ENCODE measurements at places on chromosomes 5 and 9.

DNA sequence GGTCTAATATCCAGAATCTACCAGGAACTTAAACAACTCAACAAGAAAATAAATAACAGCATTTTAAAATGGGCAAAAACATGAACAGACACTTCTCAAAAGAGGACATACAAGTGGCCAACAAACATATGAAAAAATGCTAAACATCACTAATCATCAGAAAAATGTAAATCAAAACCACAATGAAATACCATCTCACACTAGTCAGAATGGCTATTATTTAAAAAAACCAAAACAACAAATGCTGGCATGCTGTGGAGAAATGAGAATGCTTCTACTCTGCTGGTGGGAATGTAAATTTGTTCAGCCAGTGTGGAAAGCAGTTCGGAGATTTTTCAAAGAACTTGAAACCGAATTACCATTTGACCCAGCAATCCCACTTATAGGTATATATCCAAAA is 63.1 kb downstream of the ADAMTS6 start:
- DNase-seq: peak; percentile 70

DNA sequence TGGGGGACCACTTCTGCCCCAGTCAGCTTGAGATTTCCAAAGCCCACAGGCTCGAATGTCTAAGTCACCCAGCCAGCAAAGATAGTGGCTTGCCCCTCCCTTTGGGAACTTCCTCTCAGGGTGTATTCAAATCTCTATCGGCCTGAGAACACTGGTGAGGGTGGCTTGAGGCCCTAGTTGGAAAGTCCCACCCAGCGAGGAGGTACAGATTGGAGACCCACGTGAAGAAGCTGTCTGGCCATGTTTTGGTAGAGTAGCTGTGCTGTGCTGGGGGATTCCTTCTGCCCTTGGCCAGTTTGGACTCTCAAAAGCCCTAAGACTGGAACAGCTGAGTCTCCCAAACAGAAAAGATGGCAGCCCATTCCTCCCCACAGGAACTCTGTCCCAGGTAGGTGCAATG is 172.7 kb upstream of the RIOK2 start:
- no peak for DNase-seq

DNA sequence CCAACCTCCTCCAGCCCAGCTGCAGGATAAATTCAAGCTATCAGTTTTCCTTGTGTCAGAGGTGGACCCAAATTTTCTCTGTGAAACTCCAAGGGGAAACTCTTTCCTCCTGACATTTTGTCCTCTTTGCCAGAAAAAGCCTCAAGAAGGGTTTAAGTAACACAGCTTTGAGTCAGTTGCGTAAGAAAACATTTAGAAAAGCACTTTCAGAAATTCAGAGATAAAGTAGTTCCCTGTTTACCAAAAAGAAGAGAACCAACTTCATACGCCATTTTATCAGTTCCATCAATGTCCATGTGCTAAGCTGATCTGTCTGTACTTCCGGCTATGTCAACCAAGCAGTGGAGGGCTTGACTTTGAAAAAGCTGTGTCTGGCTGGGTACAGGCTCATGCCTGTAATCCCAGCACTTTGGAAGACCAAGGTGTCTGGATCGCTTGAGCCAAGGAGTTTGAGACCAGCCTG is 19.9 kb upstream of the SUSD1 start:
- peak; percentile 42 for DNase-seq

GRCh38 chr5:157689942-157690689 is 18.8 kb downstream of the C5orf52 start:
- no peak for DNase-seq

DNA sequence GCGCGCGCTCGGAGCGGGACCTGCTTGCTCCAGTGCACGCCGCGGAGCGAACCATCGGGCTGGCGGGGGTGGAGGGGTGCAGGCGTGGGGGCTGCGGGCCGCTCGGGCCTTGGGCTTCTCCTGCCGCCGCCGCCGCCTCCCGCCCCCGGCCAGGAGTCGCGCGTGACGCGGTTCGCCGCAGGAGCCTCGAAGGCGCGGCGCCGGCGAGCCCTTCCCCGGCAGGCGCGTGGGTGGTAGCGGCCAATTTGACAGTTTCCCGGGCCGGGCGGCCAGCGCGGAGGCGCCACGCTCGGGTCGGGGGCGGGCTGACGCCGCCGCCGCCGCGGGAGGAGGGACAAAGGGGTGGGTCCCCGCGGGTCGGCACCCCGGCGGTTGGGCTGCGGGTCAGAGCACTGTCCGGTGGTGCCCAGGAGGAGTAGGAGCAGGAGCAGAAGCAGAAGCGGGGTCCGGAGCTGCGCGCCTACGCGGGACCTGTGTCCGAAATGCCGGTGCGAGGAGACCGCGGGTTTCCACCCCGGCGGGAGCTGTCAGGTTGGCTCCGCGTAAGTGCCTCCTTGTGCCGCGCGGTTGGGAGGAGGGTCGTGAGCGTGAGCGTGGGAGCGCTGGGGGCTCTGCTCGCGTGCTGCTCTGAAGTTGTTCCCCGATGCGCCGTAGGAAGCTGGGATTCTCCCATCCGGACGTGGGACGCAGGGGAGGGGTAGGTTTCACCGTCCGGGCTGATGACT is at the start of gene TJP2:
TJP2 (plus strand) TSS at position 387 of the 725 bp plus-strand sequence; CDS start at position 483, 96 bp downstream.
- DNase-seq: peak; percentile 78

- no peak for DNase-seq
These were observed 97.3 kb downstream of the STARD4 start for GRCh38 chr5:111415053-111415452.

DNA sequence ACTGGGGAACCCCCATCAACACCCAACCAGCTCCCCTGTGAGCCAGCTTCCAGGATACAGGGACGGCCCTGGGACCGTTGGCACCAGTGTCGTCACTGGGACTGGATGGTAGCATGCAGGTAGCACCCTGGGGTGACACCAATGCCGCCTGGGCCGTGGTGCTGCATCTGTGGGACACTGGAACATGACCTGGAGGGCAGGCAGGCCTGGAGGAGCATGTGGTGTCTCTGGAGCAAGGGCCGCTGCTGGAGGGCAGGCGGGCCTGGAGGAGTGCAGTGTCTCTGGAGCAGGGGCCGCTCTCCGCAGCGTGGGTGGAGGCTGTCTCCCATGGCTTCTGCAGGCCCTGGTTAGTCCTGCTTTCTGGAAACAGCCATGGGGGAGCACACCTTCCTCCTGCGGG is 13.1 kb downstream of the LPCAT1 start:
- DNase-seq: no peak

DNA sequence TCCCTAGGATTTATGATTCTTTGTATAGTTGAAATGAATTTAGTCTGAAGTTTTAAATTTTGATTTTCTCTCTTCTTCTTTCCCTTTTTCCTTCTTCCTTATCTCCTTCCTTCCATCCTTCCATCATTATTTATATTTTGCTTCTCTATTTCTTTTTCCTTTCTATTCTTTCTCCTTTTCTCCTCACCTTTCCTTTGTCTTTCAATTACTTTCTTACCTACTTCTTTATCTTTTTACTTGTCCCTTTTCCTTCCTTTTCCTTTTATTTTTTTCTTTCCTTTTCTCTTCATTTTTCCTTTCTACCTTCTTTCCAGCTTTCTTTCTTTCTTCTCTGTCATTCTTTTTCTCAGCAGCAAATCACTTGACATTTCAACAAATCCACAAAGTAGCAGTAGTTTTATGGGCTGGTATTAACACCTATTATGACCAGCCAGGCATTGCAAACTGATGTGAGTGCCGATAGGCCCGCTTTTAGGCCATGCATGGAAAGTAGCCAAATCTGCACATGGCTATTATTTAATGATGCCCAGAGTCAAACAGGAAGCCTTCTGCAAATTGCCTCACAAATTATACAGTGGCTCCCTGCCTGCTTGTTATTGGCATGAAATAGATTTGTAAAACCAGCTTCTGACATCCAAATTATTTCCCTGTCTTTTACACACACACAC is 37.1 kb upstream of the NR3C1 start:
- DNase-seq: no peak

- DNase-seq: peak; percentile 70
These were observed 36.0 kb downstream of the RCL1 start for GRCh38 chr9:4828761-4829160.

DNA sequence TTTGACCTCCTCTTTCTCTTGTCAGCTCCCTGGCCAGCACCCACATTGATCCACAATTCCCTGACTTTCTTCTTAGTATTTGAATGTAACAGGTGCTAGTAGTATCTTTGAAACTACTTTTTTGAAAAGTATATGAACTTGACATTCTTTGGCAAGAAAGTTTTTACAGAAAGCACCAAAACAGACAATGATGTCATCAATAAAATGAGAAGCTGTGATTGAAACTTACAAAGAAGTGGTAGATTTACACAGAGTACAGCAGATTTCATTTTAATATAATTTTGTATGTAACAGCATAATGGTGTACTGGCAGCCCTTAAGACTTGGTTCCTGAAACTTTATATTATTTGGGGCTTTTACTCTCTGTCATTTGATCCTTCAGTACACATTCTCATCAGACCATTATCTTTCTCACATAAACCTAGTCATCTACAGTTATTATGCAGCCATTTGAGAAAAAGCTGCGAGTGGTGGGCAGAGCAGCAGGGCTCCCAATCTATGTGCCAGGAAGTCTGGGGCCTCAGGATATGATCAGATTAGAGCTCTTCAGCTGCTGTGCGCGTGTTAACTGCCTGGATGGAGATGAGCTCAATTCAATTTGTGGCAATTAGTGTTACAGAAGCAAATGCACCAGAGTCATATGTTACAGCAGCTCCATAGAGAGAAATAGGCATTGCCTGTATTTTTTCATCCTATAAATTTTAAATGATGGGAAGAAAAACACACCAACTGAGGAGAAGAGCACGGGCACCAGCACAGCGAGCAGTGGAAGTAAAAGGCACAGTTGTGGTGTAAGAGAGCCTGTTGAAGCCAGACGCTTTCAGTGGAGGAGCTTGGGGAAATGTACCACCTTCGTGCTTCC is 126.1 kb downstream of the STARD4 start:
- DNase-seq: peak; percentile 11

DNA sequence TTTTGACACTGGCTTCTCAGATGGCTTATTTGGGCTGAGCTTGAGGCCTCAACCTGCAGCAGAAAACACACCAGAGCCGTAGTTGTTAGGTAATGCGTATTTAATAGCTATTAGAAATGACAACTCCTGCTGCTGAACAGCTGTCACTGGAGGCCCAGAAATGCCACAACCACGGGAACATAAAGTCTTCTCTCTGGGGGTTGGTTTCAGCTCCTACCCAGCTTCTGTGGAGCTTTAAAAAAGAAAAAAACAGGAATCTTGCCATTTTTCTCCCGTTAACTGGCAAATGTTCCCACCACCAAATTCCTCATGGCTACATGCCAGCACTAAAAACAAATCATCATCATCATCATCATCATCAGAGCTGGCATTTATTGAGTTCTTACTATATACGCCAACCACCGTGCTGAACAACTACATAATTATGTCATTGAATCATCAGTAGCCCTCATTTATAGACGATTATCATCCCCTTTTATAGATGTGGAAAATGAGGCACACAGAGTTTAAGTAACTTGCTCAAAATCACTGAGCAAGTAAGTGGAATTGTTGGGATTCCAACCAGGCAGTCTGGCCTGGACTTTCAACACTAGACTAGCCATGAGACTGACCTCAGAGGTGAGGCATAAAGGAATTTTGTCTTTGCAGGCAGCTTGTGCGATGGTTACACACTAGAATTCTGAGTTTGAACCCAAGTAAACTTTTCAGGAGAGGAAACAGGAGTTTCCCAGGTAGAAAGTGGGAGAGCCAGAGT is 185.3 kb upstream of the WWC1 start:
- peak; percentile 41 for DNase-seq

DNA sequence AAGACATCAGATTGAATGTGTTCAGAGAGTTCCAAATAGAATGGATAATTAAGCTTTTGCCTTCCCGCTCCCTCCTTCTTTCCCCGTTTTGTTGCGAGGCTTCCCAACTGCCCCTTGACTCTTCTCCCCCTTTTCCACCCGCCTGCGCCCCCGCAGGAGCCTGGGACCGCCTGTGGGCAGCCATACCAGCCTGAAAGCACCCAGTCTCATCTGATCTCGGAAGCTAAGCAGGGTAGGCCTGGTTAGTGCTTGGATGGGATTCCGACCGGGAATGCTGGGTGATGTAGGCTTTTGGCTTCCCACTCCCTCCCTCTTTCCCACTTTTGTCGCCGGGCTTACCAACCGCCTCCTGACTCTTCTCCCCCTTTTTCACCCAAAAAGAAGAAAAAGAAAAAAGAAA is 6.8 kb upstream of the HSD17B4 start:
- no peak for DNase-seq

DNA sequence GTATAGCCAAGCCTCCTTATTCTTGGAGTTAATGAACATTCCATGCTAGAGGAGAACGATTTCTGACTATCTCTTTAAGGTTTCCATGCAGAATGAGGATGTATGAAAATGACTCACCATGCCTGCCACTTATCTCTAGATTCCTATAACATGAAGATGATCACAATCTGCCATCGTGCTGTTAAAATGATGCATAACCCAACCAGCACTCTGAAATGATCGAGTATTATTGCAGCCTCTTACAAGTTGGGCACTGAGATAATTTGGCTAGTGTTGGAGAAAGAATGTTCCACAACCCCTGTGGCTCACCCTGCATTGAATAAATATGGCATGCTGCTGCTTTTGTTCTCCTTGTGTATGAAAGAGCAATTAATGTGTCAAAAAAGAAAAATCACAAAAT is 1143.6 kb upstream of the WWC1 start:
- no peak for DNase-seq

DNA sequence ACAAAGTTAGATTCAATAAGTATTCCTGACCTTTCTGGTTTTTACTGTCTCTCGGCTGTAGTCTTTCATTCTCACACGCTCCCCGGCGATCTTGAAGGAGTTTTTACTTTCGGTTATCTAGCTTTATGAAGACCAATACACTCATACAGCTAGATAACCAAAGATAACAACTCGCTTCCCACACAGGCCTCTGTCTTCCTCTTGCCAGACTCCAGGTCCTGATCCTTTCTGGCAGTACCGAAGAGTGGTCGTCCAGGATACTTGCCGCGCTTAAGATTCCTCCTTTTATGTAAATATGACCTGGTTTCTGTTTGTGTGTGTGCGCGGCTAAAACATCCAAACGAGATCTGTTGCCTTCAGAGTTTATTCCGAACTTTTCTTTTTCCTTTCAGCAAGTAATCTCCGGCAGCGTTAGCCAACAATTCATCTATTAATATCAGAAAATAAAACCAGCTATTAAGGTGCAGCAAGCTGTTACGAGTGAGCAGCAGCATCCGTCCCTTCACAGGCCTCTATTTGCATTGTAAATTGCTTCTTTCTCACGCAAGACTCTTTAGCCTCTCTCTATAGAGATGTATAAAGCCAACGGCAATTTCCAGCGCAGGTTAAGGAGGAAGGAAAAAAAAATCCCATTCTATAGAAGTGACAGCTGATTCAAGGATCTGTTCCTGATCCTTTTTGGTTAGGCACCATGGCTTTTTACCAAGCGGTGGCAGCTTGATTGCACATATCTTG is 216.1 kb downstream of the MEF2C start:
- DNase-seq: no peak

DNA sequence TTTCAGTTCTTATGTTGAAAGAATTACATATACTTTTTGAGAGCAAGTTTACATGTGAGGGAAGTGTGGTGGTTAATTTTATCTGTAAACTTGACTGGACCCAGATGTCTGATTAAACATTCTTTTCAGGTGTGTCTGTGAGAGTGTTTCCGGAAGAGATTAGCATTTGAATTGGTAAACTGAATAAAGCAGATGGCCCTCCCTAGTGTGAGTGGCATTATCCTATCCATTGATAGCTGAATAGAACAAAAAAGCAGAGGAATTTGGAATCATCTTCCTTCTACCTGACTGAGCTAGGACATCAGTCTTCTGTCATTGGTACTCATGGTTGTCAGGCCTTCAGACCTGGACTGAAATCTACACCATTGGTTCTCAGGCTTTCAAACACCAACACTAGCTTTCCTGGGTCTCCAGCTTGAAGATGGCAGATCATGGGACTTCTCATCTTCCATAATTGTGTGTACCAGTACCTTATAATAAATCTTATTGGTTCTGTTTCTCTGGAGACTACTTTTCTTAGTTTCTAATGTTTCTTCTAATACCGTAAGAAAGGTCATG is 36.6 kb downstream of the NREP start:
- no peak for DNase-seq

Data from iris pigment epithelial cell (primary cell).